ENCODE measurements at places on chromosomes 13 and 19. TPM values are rescaled to one million over a fixed set of nuclear protein-coding genes. Genes with fewer than 3 reads are reported as not detected.

- H3K4me3 ChIP-seq, result no peak overlapping the region
- H3K27ac ChIP-seq, result no peak overlapping the region
Measured at GRCh38 chr13:27088619-27089018, 83.0 kb downstream of the USP12 start.

DNA sequence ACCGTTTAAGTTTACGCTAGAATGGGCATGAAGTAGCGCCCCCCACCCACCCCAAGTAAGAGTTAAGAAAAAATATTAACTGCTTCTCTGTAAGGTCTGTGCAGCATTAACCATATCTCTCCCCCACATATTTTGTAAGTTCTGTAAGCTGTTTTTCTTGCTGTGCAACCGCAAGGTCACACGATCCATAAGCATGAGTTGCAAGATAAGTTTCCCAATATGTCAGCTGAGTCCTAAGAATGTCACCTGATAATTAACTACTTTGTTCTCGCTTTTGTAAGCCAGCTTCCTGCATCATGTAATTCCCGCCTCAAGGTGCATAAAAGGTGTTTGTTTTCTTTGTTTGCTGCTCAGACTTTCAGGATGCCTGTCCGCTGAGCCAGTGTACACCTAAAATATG lies 187.0 kb downstream of the MYO16 start:
- H3K27me3 ChIP-seq, result no peaks in the 10 kb centered on the region
- no peaks in the 10 kb centered on the region for H3K4me1 ChIP-seq
- no peaks in the 10 kb centered on the region for H3K36me3 ChIP-seq
- no peak for DNase-seq
- no peak overlapping the region for H3K27ac ChIP-seq
- no peak overlapping the region for H3K4me3 ChIP-seq

DNA sequence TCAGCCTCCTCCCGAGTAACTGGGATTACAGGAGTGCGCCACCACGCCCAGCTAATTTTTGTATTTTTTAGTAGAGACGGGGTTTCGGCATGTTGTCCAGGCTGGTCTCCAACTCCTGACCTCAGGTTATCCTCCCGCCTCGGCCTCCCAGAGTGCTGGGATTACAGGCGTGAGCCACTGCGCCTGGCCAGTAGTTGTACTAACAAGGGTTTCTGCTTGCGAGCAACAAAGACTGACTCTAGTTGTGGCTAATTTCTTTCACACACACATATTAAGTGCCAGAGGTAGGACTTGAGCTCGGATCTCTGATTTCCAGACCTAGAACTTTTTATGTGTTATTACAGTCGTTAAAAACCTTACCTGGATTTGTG lies 635 bp upstream of the PCCA start:
- H3K27ac ChIP-seq, result peak overlapping the region; percentile 57
- H3K4me1 ChIP-seq, result peaks cover 20% of the 10 kb centered on the region
- H3K4me3 ChIP-seq, result peak overlapping the region; percentile 82
- H3K36me3 ChIP-seq, result peaks cover 5% of the 10 kb centered on the region
- no peaks in the 10 kb centered on the region for H3K27me3 ChIP-seq

- H3K27me3 ChIP-seq, result no peaks in the 10 kb centered on the region
- no peak overlapping the region for H3K27ac ChIP-seq
- H3K4me1 ChIP-seq, result no peaks in the 10 kb centered on the region
- DNase-seq, result no peak
- H3K4me3 ChIP-seq, result no peak overlapping the region
Measured at GRCh38 chr13:70893832-70894231, 785.6 kb upstream of the KLHL1 start.

TTYH1 gene
- total RNA-seq, result 0.37 TPM

CACNG6 gene
- total RNA-seq, result 0.15 TPM

ATP4A gene
- 0.27 TPM for total RNA-seq

GRIN2D gene
- total RNA-seq, result 26.2 TPM
